ENCODE measurements at places on chromosomes 5 and 9.

GRCh38 chr9:37870799-37871176 is 33.1 kb downstream of the SLC25A51 start:
- no peak for DNase-seq

DNA sequence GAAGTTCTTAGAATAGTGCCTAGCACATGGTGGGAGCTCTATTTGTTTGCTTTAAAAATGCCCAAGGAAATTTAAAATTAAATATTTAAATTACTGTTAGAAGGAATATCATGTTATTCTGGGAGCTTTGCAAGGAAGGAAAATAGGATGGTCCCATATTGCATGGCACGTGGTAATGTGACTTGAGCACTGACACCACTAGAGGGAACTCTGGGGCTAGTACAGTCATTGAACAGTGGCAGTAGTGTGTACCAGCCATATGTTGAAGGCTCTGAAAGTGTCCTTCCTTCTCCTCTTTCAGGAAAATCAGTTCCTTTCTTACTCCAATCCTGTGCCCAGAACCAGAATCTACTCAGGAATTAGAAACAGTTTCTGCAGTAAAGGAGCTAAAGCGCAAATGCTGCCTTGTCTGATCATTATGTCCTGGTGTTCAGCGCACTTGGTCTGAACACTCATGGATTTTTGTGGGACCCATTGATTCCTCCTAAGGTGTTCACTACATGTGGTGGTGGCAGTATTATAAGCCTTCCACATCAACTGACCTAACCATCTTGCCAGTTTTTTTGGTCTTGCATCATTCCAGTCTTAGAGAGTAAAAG is 54.1 kb downstream of the GDA start:
- DNase-seq: no peak

DNA sequence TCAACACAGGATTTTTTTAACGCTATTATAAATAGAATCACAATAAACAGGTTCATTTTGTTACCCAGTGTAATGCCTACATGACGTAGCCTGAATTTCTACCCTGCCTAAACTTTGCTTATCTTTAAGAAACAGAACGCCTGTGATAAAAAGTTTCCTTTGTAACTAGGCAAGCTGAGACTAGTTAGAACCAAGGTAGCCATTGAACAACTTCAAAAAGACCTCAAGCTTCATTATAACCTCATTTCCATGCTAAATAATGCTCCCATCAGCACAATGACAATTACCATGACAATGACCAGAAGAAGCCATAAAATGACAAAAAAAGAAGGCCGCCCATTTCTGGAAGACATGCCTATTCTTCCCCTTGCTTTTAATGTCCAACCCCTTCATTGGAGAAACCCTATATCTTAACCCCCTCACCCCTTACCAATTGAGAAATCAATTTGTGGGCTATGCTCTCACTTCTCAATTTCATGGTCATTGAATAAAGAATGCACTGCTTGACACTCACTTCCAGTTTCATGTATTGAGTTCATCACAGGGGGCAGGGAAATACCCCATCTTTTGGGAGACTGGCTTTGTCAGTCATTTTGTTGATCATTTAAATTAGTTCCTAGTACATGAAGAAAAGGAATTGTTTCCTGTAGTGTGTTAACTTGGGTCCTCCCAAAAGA is 276.8 kb downstream of the MCTP1 start:
- DNase-seq: no peak

DNA sequence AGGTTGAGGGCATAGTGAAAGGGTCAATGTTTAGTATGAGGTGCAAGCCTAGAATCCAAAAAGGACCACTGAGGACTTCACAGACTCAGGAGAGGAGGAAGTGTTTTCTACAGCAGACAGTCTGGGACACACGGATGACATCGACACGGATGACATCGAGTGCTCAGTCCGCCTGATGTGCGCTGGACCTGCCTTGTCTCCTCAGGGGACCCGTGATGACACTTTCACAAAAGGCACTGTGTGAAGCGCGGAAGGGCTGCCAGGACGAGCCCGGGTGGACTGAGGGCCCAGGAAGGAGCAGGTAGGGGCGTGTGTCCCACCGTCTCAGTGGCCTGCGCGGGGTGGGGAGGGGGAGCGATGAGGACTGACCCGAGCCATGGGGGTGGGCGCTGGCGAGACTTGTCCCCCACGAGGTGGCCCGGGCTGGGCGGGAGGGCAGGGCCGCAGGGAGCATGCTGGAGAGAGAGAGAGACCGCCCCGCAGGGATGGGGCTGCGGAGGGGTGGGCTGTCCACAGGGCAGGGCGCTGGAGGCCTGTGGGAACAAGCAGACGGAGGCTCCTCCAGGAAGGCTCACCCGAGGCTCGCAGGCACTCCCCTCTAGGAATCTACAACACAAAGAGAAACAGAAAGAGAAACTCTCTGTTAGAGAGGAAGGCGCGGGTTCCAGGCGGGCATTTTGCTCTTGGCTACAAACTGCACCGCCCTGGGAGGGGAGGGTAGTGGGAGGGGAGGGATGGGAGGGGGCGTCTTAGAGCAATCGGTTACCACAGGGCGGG is 54.9 kb downstream of the USP20 start:
- no peak for DNase-seq

DNA sequence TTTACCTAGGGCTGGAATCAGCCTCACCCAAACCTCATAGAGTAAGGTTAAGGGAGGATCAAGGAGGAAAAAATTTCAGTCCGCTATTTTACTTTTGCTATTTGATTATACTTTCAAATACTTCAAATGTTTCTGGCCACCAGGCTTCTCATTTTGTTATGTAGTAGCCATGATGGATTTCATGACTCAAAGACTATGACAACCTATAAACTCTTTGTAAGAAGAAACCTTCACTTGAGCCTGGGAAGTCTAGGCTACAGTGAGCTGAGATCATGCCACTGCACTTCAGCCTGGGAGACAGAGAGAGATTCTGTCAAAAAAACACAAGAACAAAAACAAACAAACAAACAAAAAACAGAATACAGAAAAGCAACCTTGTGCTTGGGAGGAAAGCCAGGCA is 293.6 kb upstream of the TNC start:
- no peak for DNase-seq

- peak; percentile 36 for DNase-seq
Measured at GRCh38 chr5:138686668-138687067, 66.6 kb upstream of the CTNNA1 start.

DNA sequence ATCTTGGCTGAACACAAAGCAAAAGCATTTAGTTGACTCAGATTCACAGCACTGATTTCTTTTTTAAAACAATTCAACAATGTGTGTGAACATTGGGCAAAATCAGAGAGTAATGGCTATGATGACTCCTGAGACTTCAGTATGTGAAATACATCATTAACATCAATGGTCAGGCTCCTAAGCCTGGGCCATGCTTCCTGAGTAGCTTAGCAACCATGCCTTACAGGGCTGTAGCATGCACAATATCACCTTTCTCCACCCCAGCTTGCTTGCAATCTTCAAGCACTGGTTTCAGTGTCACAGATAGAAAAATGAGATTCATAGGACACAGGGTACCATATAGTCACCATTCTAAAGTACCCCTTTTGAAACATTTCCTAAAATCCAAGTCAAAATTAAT is 41.3 kb downstream of the MACROH2A1 start:
- DNase-seq: no peak

DNA sequence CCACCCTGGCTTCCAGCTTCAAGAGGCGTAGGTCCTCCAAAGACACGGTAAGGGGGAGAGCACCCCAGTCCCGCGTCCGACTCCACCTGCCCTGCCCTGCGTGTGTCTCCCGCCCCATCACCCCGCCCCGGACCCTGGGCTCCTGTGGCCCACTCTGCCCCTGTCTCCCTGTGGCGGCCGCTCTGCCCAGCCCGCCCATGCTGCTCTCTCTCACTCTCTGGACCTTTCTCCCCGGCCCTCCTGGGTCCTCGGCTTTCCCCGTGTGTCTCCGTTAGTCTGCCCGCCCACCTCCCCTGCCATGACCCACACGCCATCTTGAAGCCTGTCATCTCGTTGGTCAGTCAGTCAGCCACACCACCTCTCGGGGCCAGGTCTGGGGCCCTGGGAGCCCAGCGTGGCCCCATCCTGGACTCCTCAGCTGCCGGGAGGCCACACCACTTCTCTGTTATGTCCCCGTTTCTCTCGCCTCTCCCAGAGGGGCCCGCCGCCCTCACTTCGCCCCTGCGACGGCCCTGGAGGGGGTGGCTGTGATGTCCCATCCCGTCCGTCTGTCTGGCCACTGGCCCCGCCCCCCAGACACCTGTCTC is 4.5 kb downstream of the LRRC26 start:
- no peak for DNase-seq

DNA sequence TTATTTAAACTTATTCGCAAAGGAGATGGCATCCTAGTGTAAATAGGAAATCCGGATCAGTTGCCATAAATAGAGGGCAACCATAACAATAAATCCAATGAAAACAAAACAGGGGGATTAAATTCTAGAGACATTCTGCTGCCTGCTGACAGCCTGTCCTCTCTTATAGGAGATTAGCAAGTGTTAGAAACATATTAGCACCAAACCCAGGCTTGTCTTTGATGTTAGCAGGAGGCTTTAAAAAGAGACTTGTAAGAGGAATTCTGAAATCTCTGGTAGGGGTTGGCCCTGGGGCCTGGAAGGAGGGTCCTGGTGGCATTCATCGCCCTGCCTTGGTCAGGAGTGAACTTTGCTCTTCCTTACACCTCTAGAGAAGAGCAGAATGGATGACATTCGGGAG is 21.6 kb downstream of the NDST1 start:
- DNase-seq: no peak

DNA sequence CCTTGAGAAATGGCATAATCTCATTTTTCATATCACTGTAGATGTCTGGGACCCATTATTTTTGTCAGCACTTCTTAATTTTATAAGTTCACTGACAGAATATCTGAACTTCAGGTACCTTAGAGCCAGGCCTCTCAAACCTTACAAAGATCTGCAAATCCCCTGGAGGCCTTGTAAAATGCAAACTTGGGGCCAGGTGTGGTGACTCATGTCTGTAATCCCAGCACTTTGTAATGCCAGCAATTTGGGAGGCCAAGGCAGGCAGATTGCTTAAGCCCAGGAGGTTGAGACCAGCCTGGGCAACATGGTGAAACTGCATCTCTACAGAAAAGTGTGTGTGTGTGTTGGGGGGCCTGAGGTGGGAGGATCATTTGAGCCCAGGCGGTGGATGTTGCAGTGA is 30.8 kb downstream of the RASGRF2 start:
- DNase-seq: no peak

DNA sequence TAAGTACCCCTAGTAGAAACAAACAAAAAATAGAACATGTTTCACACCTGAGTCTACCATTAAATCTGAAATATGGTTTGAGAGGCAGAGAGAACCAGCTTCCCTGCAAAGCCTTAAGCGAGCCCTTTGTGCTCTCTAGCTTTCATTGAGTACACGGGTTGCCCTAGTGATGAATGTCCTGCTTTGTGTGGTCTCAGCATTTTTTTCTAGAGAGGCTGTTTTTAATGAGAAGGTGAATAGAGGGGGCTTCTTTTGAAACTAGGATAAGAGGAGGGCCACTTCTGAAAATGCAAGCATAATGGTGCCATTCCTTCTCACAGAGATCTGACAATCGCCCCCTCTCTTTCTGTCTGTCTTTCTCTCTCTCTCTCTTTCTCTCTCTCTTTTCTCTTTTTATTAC is 131.3 kb downstream of the MACIR start:
- DNase-seq: no peak

DNA sequence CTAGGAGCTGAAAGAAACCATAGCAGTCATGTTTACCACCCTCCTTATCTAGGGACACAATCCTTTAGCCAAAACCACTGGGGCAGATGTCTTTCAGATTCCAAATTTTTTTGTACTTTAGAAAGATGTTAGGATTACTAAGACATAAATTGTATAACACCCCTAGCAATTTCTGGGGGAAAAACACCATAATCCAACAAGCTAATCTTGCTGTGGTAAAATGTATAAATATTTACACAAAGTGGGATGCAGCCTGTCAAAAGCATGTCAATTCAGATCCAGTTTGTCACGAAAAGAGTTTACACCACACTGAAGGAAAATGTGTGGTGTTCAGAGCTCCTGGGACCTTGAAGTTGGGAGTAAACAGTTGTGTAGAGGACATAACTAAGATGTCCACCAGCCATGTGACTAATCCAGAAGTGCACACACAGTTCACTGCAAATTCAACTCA is 274.3 kb downstream of the ADAMTSL1 start:
- DNase-seq: no peak

- no peak for DNase-seq
Measured at GRCh38 chr5:159564031-159564430, 233.7 kb upstream of the IL12B start.

All from glomerular endothelial cell (primary cell).